ENCODE measurements at places on chromosomes 3 and 15.

GRCh38 chr15:67085818-67086636, 20.6 kb downstream of the SMAD3 start:
- DNase-seq = no peak

DNA sequence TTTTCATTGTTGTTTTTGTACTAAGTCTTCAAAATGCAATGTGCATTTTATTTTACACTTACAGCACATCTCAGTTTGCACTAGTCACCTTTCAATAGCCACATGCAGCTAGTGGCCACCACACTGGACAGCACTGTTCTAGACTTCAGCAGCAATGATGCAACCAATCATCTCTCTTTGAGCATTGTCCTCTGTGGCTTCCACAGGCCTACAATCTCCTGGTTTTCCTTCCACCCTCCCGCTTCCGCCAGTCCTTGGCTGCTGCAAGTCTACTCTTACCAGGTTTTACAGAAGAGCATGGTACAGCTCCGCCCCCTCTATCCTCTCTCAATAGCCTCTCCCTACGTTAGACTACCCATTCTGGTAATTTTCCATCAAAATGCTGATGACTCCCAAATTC, 25.1 kb upstream of the FSIP1 start:
- no peak for DNase-seq

- no peak for DNase-seq
Observed at GRCh38 chr3:138877226-138877625, 42.5 kb upstream of the PIK3CB start.

DNA sequence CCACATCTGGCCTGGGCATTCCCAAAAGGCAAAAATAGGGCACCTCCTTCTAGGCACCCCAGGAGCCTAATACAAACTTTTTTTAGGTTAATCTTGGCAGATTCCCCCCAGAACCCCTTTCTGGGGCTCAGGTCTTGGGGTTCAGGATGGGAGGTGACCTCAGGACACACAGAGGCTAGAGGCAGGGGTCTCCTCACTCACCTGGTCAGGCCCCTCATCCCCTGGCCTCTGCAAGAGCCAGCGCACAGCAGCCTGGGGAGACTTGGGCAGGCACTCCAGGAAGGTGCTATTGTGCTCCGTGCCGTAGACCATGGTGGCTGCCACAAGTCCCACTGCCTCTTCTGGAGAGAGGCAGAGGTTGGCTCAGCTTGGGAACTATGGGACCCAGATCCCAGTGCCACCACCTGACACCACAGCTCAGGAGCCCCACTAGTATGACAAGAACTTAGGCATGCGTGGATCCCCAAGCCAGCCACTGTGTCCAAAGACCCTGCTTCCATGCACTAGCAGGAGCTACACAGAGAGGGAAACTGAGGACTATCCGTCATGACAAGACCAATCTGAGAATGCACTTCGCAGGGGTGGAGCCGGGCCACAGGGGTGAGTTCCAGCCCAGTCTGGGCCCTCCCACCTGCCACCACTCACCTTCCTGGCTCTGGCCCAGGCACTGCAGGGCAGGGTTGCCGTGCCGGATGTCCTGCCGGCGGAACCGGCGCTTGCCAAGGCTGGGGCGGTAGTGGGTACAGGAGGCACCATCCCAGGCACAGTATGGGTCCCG, 7.4 kb downstream of the SEMA3G start:
- DNase-seq = no peak

DNA sequence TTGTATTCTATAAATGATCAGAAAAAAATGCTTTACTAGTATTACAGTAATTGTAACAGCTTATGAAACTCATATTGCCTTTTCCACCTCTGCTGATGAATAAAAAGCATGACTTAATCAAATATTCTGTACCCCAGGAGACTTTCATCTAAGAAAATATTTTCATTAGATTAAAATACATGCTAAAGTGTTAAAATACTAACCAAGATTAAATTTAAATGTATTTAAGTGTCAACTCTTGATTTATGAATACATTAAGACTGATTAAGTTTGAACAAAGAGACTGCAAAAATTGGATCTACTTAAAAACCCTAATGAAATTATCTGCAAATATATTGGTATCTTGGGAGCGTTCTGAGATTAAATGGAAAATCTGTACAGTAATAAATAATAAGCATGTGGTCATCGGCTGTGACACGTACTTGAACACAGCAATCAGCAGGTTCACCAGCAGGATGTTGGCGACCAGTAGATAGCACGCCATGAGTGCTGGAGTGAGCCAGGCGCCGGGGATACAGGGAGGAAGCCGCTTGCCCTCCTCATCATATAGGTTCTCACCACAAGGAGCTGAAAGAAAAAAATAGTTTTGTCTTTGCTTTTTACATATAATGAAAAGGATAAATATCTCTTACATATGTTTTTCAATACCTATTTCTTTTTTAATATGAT, 36.6 kb upstream of the MTMR10 start:
- DNase-seq = no peak

DNA sequence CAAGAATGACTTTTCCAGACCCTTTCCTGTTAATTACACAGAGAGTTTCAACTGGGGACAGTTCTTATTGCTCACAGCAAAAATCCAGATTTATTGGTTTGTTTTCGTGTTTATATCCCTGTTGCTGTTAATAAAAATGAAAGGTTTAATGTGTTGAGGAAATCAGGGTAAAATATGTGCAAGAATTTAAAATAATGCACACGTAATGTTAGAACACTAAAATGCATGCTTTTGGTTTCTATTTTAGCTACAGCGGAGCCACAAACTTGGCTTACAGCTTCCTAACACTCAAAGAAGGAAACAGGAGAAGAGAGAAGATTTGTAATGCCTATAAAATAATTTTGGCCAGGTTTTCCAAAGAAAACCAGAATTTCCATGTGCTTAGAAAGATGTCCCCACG, 62.7 kb downstream of the CASR start:
- DNase-seq = no peak

DNA sequence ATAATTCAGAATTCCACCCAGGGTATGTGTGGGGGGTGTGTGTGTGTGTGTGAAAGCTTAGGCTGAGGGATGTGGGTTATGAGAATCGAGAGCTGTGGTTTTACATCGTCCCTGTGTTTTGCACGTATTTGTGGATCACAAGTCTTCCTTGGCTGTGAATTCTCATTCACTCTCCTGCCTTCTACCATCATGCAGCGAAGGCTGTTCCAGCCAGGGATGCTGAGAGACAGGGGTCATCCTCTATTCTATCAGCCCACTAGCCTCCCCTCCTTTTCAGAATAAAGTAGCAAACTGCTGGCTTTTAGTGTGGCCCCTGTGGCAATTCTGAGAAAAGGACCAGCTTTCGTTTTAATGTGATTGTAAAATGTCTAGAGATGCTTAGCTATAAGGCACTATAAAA, 460.6 kb upstream of the NR2F2 start:
- DNase-seq = no peak

GRCh38 chr3:14834121-14834520, 15.4 kb downstream of the FGD5 start:
- DNase-seq = no peak

- no peak for DNase-seq
Observed at GRCh38 chr3:17800232-17800631, 57.8 kb upstream of the TBC1D5 start.

GRCh38 chr3:154954757-154955156, 125.4 kb upstream of the MME start:
- DNase-seq = no peak

- DNase-seq = no peak
Observed at GRCh38 chr15:88812133-88812532, 8.9 kb downstream of the ACAN start.

DNA sequence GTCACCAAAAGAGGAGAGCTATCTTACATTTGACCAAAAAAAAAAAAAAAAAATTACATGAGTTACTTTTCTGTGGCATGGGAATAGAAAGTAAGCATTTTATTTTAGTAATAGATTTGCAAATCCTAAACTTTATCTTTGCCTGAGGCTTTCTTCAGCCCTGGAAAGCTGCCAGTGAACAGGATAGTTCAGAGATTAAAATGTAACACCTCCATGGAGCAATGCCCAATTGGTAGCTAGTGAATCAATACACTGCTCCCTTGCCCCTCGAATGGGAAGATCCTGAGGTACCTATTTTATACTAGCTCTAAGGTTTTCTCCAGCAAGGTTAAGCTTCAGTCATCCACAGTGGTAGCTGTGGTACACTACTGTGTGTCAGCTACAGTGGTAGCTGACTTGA, 867.1 kb downstream of the NAALADL2 start:
- DNase-seq = no peak

DNA sequence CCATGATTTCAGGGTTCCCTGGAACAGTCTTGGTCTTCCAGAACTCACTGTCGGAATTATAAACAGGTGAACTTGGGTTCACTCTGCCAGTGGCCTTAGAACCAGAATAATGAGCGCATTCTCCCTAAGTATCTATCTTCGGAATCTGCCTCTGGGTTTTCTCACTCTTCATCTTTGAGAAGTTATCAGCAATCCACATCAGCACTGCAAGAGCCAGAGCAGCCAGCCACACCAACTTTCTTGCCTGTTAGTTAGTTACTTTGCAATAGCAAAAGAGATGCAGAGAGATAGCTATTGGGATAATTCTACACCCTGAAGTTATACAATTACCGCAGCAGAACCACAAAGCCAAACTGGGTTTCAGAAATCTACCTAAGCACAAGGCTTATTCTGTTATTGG, 25.8 kb downstream of the GLB1 start:
- DNase-seq = no peak

DNA sequence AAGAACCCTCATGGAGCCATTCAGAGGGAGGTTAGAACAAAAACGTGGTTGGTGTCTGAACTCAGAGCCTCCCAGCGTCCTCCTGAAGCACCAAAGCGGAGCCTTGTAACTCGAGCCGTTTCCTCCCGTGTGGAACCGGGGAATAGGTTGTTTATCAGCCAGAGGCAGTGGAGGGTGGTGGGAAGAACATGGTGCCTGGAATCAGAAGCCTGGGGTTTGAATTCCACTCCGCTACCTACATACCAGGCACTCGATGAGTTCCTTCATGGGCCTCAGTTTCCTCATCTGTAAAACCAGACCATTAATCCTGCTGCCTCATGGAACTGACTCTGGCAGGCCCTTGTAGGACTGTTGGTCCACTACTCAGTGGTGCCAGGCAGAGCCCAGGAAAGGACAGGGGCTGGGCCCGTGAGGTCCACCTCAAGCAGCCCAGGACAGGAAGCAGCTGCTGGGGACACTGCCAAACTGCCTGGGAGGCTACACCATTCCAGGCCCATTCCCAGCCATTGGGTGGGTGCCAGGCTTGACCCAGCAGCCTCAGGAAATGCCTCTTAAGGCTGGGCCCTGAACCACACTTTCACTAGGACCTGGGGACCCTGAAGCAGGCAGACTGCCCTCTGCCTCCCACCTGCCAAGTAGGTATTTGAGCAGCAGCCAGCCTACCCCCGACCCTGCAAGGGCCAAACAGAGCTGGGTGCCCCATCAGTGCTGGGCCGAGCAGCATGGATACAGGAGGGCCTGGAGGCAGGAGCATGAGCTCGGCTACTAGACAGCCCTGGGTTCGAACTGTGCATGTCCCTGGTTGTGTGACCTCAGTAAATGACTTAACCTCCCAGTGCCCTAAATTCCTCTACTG, 33.4 kb downstream of the PRKCD start:
- no peak for DNase-seq

GRCh38 chr3:72473156-72473555, 375.1 kb downstream of the SHQ1 start:
- no peak for DNase-seq

DNA sequence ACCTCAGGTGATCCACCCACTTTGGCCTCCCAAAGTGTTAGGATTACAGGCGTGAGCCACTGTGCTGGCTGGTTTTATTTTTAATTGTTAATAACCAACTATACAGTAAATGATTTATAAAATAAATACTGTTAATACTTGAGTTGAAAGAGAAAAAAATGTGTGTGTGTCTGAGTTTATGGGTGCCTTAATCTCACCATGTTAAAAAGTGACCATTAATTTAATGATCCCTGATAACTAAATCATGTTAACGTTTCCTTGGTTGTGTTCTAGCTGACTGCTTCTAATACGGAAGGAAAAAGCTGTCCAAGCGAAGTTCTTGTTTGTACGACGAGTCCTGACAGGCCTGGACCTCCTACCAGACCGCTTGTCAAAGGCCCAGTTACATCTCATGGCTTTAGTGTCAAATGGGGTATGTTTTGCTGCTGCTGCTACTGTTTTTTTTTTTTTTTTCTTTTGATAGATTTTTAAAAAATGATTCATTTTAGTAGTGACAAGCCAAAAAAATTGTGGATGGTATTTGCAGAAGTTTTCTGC, 113.5 kb downstream of the GHSR start:
- no peak for DNase-seq

- peak; percentile 53 for DNase-seq
Observed at GRCh38 chr15:90750186-90750585, 33.0 kb downstream of the BLM start.

DNA sequence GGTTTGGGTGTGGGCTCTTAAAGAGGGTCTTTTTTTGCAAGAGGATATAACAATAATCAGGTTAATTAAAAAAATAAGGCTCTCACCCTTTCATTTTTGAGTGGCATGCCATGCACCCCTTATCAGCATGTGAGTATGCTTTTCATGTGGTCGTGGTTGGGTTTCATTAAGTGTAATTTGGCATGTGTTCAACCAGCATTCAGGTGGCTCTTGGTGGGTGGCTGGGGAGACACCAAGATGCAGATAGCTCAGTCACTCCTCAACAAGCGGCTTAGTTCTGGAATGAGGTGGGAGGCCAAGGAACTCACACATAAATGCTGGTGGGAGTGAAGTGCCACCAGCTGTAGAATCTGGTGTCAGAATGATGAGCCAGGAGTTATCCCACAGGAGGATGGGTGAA, 66.8 kb downstream of the FLNB start:
- peak; percentile 39 for DNase-seq

DNA sequence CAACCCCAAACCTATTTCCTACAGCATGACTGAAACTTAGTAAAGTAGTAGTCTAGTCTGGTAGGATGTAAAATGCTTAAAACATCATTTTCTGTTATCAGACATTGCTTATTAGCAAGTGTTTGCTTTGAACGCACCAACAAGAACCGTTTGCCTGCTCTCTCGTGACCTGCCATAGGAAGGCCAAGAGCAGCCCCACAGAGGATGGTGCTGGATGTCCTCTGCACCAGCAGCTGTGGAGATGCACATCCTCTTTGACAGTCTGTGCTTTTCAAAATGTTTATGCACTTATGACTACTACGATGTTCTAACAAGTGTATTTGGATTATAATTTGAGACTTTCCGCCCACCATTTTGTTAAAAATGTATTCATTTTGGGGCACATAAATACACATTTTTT, 59.6 kb downstream of the PDE8A start:
- no peak for DNase-seq

- no peak for DNase-seq
Observed at GRCh38 chr15:34753236-34753894, 1.4 kb downstream of the GJD2 start.

DNA sequence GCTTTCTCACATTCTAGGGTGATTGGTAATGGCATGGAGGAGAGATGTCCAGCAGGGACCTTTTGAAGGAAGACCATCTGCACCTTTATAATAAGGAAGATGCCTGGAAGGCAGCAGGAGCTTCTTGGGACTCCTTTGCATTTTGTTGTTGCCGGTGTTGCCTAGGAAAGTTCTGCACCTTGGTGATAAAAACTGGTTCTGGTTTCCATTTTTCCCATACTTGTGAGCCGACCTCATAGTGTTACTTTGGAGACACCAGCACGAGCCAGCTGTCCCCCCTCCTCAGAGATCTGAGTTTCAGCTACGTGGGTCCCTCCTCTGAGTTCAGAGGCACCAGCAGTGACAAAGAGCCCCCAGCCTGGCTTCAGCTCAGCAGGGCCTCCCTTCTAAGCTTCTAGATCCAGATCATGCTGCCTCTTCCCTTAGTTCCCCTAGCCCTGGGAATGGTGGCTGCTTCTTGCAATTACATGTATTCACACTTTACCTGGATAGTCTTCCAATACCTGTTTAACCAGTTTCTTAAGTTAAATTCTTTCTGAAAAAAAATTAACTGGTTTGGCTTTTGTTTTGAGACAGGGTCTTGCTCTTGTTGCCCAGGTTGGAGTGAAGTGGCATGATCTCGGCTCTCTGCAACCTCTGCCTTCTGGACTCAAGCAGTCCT, 18.0 kb upstream of the FSTL1 start:
- no peak for DNase-seq
